DMS53 (cell line): ENCODE measurements at places on chromosomes 1 and 21.
A peak's percentile ranks its signal among the peaks of the same experiment; 100 is the strongest.

DNA sequence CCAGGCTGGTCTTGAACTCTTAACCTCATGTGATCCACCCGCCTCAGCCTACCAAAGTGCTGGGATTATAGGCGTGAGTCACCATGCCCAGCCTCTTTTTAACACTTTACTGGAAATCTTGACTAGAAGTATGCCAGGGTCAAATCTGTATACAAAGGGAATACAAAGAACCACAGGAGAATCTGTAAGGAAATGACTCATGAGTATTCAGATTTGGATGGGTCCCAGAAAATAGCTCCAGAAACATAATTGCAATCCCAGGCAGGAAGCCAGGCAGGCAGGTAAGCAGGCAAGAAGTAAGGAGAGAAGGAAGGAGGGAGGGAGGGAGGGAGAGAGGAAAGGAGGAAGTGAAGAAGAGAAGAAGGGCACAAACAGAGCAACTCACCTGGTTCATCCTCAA, 22.8 kb upstream of the TIAM1 start:
- no peak for DNase-seq

DNA sequence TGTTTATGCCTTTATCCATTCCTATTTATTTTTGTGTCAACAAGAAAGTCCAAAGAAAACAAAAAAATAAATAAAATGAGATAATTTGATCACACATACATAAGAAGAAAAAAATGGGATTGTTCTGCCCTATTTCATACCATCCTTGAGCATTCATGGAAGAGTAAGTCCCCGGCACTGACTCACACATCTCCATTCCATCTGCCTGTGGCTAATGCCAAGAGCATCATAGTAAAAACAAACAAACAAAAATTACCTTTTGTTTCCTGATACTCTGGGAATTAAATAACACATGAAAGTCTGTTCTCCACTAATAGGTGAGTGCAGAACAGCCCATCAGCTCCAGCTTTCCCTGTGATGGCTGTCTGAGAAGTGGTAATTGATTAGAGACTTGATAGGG, 48.1 kb upstream of the BACE2 start:
- peak; percentile 19 for DNase-seq

DNA sequence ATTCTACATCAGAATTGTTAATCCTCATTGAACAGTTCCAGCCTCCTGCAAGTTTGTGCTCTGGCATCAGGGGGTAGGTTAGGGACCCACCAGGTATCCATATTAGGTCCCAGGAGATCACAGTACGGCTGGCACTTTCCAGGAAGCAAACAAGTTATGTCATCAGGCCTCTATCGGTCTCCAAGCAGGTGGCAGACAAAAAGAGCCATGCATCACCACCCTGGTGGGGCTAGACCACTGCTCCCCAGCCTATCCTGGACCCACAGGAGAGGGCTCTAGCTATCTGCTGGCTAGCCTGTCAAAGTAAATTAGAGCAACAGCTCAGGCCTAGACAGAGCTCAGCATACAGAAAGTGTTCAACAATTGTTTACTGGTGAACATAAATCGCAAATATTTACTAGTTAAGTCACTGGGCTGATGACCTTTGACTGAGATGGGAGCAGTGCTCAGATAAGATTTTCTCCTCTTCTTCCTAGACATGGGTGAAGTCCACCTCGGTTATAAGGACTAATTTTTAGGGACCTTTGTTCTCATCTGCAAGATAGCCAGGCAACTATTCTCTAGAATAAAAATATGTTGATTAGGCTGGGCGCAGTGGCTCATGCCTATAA, 6.4 kb downstream of the NUAK2 start:
- DNase-seq: peak; percentile 80

GRCh38 chr1:218886101-218886871, 287.4 kb upstream of the LYPLAL1 start:
- no peak for DNase-seq
